ENCODE measurements at places on chromosomes 11 and 22. TPM values are rescaled to one million over a fixed set of nuclear protein-coding genes. Genes with fewer than 3 reads are reported as not detected.

Gene HARBI1
- 4.5 TPM for total RNA-seq

Gene OR5P2
- 0.20 TPM for total RNA-seq

Gene LRP4
- total RNA-seq, result 7.1 TPM

Gene RELA
- total RNA-seq, result 28.1 TPM

Gene KCNQ1
- 4.0 TPM for total RNA-seq

Gene APOBEC3H
- total RNA-seq, result not detected

Gene MYBPC3
- total RNA-seq, result 0.68 TPM

Gene TENM4
- 18.4 TPM for total RNA-seq

Gene CSF2RB
- total RNA-seq, result 0.28 TPM

Gene ELMOD1
- total RNA-seq, result 3.1 TPM

Gene CRYBB2
- 0.37 TPM for total RNA-seq

Gene C11orf42
- total RNA-seq, result not detected

Gene OSBP2
- total RNA-seq, result 23.0 TPM

Gene CDC42EP2
- total RNA-seq, result 19.5 TPM

Gene CD248
- 19.9 TPM for total RNA-seq

Gene RFPL3
- total RNA-seq, result not detected

Gene A4GALT
- 4.4 TPM for total RNA-seq

Gene TRIM51
- not detected for total RNA-seq

Gene TMEM191B
- 0.40 TPM for total RNA-seq

Gene HEPHL1
- 0.07 TPM for total RNA-seq

Gene RAPSN
- 0.44 TPM for total RNA-seq

Gene H19
- 12.4 TPM for total RNA-seq

Gene GTSE1
- 4.4 TPM for total RNA-seq

Gene RIMBP3C
- 0.30 TPM for total RNA-seq

Gene SLC7A4
- 140 TPM for total RNA-seq

Gene VSIG2
- 22.9 TPM for total RNA-seq

Gene TMEM191C
- 5.9 TPM for total RNA-seq

Gene PARVG
- total RNA-seq, result 0.96 TPM

Gene MYO18B
- total RNA-seq, result 0.23 TPM

Gene KRTAP5-6
- not detected for total RNA-seq

Gene MRPL17
- 71.9 TPM for total RNA-seq

Gene GRIK4
- 1.6 TPM for total RNA-seq

Gene TH
- 0.92 TPM for total RNA-seq

Gene OR5B21
- not detected for total RNA-seq

Gene AGBL2
- total RNA-seq, result 2.0 TPM

Gene FUT4
- total RNA-seq, result 13.9 TPM

Gene PHLDA2
- 8.5 TPM for total RNA-seq
